Upper lobe of left lung (tissue), 6 donors: ENCODE measurements at places on chromosomes 5 and 9. TPM values are rescaled to one million over a fixed set of nuclear protein-coding genes. Genes with fewer than 3 reads are reported as not detected.

DNA sequence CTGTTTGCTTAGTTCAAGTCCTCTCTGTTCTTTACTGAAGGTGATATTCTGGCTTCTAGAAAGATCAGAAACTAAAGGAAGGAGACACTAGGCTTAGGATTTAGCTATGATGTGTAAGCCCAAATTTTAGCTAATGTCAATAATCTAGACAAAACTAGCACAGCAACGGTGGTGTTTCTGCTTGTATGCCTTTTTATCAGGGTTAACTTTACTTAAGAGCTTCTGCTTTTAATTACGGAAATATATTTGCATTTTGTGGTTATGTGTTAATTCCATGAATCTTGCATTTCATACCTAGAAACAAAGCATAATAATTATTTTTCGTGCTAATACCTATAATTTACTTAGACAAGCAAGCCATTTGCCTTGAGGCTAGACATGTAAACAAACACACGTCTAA lies 96.1 kb downstream of the PAX5 start:
- DNase-seq = peak; percentile 6

Gene NOXA1
- total RNA-seq = 8.0 TPM

DNA sequence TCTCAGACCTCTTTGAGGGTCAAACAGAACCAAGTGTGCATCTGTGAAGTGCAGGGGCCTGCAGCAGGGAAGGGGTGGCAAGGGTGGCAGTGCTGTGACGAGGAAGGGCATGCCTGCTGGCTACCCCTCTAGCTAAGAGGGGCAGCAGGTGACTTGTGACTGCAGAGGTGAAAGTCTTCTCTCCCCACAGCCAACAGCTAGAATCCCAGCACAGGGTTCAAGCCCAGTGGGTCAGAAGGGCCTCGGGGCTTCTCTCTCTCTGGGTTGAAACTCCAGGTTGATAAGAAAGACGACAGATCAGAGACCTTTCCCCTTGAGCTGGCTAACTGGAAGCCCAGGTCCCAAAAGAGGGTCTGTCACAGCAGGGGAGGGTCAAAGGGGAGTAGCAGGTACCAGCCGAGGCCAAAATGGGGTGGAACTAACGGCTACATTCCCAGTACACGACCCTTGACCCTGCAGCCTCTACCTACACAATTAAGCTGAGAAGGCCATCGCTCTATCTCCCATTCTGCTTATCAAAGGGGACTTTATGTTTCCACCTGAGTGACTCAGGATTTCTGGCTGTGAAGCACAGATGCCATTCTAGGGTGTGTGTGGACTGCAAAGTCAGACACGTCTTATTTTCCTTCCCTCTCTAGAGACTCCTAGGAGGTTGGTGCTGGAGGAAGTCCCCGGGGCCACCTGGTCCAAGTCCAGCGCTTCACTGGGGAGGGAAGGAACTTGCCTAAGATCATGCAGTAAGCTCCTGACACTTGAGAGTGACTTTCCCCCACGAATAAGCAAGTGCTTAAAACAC lies 14.6 kb downstream of the ANKS6 start:
- no peak for DNase-seq

DNA sequence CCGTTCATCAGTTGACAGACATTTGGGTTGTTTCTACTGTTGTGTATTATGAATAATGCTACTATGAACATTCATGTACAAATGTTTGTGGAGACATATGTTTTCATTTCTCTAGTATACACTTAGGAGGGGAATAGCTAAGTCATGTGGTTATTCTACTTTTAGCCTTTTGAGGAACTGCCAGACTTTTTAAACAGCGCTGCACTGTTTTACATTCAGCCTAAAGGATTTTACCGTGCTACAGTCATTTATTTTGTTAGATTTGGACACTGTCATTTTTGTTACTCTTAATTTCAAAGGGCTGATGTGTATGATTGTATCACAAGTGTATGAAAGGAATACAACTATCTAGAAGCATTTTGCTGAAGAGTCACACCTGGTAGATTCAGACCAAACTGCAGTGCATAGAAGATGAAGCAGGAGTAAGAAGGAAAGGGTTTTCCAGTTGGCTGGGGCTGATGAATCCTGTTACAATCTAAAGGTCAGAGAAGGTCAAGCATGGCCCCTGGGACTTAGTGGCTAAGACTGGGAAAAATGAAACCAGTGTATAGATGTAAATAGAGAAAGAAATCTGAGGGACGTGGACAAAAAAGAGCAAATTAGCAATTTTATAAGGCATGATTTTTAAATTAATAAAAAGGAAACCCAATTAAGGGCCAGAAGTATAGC lies 509.7 kb downstream of the PSAT1 start:
- DNase-seq = no peak

GRCh38 chr5:926417-927171 lies 33.9 kb downstream of the TRIP13 start:
- peak; percentile 88 for DNase-seq

DNA sequence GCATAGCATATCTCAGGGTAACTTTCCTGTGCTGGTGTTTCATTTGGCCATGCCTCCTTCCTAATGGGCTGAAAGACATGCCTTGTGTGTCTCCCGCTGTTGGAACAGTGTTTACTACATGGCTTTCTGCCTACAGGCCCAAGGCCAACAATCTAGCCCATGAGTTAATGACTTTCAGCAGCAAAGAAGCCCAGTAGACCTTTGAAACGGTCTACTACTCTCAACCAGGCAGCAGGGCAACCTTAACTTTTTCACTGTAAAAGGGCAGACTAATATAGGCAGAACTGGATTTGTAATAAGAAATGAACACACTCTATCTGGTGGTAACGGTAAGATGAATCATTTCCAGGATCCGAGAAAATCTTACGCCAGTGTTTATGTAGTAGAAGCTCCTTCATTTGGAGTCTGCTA lies 21.0 kb downstream of the C5orf15 start:
- no peak for DNase-seq

DNA sequence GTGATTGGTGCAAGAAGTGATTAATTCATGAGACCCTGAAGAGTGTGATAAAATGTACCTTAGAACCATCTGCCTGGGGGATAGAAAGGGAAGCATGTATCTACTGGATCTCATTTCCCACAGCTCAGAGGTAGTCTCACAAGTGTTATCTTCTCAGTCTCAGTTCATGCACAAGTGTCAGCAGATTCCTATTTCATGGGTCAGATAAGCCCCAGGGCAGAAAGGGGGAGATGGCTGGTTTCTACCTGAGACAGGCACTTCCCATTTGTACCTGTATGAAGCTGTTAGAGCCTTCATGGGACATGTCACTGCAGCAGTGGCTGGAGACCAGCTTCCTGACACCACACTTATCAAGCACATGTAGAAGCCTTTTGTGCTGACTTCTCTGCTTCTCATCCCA lies 45.6 kb upstream of the SMIM15 start:
- DNase-seq = no peak

GRCh38 chr9:79195879-79196278 lies 375.9 kb upstream of the TLE4 start:
- no peak for DNase-seq

Gene GTF2H2
- 13.8 TPM for total RNA-seq

GRCh38 chr9:124011460-124012301 lies at the start of gene LHX2:
Gene LHX2 (plus strand): TSS chr9:124011768. CDS start chr9:124012349, 581 bp downstream.
- no peak for DNase-seq

DNA sequence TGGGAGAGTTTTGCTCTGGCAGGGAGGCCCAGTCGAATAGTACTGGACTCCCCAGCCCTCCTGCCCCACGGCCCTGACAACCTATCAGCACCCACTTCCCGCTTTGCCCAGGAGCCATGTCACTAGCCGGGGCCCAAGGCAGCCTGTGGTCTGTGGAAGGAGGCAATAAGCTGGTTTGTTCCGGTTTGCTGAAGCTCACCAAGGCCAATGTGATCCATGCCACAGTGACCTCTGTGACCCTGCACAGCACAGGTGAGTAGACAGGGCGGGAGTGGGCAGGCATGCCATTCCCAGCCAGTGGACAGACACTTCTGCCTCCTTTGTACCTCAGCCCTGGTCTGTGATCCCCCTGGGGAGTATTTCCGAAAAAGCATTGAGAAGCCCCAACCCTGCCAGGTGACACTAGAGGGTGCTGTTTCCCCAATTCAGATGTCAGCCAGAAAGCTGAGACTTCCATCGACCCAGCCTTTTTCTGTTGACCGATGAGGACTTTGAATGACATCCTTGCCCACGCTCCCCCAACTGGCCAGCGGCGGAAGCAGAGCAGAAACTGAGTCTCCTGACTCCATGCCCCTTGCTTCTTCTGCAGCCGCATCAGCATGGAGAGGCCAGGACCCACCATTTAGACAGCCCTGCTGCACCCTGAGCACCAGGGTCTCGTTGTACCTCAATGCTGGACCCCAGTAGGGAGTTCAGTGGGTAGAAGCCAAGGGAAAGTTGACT lies 9.6 kb downstream of the PCYOX1L start:
- DNase-seq = peak; percentile 44

- no peak for DNase-seq
Measured at GRCh38 chr9:20033511-20033910, 244.7 kb upstream of the SLC24A2 start.

- DNase-seq = no peak
Measured at GRCh38 chr5:53405396-53405795, 75.0 kb upstream of the FST start.

Gene INVS
- 22.8 TPM for total RNA-seq

GRCh38 chr5:43243270-43243669 lies 51.2 kb downstream of the NIM1K start:
- no peak for DNase-seq

DNA sequence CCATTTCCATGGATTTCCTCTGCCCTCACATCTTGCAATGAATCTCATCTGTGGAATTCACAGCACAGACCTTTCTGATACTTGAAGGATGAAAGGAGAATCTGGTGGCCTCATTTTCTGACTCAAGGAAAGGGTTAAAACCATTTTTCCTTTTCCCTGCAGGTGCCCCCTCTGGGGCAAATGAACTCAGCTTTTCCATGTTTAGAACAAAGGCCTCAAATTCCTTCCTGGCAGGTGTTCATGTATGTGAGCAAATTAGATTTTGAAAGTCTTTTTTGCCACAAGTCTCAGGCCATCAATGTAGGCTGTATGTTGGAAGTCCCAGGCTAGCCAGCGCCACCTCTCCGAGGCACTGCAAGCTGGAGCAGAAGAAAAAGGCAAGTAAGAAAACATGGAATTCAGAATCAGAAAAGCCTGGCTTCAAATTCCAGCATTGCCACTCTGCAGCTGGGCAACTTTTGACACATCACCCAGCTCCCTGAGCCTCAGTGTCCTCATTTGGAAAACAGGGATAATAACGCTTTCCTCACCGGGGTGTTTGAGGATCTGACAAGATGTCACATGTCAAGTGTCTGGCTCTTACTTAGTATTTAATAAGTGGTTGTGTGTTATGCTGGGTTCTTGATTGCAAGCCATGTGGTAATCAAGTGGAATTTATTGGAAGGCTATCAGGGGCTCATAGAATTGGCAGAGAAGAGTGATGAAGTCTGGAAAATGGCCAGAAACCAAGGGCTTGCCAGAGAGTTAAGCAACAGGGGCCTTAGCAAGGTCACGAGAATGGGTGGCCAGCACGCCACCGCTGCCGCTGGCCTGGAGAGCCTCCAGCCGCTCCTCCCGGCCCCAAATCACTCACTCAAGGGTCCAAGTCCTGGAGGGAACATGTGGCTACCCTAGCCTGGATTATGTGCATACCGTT lies 48.4 kb upstream of the SMIM23 start:
- peak; percentile 54 for DNase-seq

GRCh38 chr9:4494806-4495205 lies 4.5 kb downstream of the SLC1A1 start:
- no peak for DNase-seq

GRCh38 chr9:859251-859650 lies 17.8 kb downstream of the DMRT1 start:
- DNase-seq = no peak

GRCh38 chr9:113644321-113644720 lies 180.8 kb downstream of the RGS3 start:
- no peak for DNase-seq

Gene SPAAR
- total RNA-seq = 3.3 TPM

DNA sequence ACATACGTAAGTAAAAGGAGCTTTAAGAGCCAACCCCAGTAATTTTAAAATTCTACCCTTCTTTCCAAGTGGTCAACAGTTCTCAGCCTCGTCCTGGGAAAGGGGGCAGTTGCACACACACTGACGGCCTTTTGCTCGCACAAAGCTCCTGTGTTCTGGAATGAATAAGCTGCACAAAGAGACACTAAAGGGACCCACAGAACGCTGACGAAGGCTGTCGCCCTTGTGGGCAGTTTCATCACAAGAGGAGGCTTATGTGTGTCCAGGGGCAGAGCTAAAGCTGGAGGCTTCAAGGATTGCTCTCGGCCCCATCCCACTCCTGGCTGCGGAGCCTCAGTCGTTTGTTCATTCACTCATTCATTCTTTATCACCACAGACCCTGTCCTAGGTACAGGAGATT lies 67.0 kb upstream of the NEK6 start:
- no peak for DNase-seq

- DNase-seq = no peak
Measured at GRCh38 chr5:111261610-111262009, 37.4 kb downstream of the CAMK4 start.

DNA sequence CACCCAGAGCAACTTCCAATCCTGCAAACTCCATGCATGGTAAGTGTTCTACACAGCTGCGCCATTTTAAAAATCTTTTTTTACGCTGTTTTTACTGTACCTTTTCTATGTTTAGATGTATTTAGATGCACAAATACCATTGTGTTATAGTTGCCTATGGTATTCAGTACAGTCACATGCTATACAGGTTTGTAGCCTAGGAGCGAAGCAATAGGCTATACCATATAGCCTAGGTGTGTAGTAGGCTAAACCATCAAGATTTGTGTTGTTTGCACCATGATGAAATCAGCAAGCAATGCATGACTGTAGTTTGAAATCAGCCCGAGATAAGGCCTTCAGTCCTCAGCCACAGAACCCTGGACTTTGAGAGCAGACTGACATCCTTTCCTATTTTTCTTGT lies 101.2 kb downstream of the LIX1 start:
- no peak for DNase-seq

- DNase-seq = no peak
Measured at GRCh38 chr5:138095100-138095907, 11.5 kb downstream of the WNT8A start.

Gene NTNG2
- 8.2 TPM for total RNA-seq

Gene FBLL1
- 3.1 TPM for total RNA-seq

DNA sequence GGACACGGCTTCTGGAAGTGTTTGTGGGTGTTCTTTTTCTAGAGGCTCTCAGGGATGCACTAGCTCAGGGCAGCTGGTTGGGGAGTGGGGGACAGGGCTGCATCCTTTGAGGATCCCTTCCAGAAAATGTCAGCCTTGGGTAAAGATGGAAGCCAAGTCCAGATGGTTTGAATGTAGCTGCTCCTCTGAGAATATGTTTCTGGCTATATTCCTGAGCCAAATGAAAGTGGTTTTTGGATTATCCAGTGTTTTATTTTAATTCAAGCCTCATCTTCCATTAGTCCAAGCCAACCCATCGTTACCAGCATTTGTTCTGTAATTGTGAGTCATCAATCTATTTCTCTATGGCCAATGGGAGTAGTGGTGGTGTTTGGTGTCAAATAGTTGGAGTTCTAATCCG lies 70.4 kb downstream of the SPRY4 start:
- no peak for DNase-seq

DNA sequence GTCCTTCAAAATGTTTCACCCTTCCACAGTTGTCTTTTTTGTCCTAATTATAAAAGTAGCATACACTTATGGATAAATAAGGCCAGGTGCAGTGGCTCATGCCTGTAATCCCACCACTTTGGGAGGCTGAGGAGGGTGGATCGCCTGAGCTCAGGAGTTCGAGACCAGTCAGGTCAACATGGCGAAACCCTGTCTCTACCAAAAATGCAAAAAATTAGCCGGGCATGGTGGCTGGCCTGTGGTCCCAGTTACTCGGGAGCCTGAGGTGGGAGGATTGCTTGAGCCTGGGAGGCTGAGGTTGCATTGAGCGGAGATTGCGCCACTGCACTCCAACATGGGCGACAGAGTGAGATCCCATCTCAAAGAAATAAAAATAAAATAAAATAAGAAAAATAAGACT lies 1.6 kb downstream of the C5orf52 start:
- DNase-seq = no peak
